ENCODE measurements at places on chromosomes 13 and 19. TPM values are rescaled to one million over a fixed set of nuclear protein-coding genes. Genes with fewer than 3 reads are reported as not detected.

POU2F2 gene
- total RNA-seq, result 1.4 TPM

ZNF99 gene
- total RNA-seq, result not detected

ZNF160 gene
- 11.7 TPM for total RNA-seq

ZNF90 gene
- total RNA-seq, result 1.0 TPM

MAG gene
- total RNA-seq, result 0.69 TPM

FBXO17 gene
- total RNA-seq, result 13.6 TPM

MCEMP1 gene
- not detected for total RNA-seq

PRTN3 gene
- not detected for total RNA-seq

PDX1 gene
- total RNA-seq, result not detected

PEAK3 gene
- not detected for total RNA-seq

ZSCAN5C gene
- total RNA-seq, result not detected
